Stromal cell of bone marrow (primary cell): ENCODE measurements at places on chromosomes 3 and 15.

DNA sequence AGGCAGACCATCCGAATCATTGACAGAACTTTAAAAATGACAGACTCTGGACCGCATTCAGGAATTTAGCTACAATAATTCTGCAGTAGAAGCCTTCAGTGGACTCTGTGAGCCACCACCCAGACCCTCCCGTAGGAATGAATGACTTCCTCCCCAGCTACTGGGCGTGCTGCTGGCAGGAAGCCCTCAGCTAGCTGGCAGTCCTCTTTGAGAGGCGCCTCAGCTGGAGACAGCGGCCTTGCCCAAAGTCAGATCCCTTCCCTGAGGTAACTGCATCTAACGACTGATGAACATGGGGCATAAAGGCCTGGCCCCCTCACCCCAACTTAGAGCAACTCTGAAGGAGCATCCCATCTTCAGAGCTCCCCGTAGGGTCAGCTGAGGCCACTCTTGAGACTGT is 25.8 kb downstream of the CRABP1 start:
- no peak for DNase-seq

GRCh38 chr15:38263996-38264395 is 11.4 kb downstream of the SPRED1 start:
- DNase-seq: no peak

DNA sequence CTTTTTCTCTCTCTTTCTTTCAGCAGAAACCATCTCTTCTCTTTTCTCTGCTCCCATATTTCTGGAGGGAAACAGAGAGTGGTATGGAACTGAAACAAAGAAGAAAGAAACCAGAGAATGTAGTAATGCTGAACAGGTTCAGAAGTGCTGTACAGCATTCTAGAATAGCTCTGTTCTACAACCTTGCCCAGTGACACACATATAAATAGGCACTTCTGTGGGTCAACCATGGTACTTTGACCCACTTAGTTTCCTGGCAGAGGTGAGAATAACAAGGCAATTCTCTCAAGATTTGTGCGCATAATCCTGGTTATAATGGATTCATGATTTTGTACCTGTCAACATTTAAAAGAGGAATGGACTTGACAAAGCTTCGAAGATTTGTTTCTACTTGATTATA is 12.3 kb downstream of the CFAP91 start:
- no peak for DNase-seq

DNA sequence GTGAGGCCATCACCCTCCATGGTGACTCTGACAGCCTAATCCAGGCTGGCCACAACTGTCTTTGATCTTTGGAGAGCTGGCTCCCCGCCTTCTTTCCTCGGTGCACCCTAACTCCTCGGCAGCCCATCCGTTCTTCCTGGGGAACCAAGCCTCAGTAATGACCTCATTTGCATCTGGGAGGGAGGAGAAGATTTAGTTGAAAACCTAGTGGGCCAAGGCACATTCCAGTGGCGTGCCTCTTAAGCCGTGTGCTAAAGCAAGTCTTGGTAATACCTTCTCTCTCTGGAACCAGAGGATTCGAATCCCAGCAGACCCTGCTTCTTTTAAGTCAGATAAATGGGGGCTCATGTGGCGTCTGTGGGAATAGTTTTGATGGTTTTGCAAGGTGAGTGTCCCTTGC is 233.1 kb downstream of the EBLN2 start:
- no peak for DNase-seq

DNA sequence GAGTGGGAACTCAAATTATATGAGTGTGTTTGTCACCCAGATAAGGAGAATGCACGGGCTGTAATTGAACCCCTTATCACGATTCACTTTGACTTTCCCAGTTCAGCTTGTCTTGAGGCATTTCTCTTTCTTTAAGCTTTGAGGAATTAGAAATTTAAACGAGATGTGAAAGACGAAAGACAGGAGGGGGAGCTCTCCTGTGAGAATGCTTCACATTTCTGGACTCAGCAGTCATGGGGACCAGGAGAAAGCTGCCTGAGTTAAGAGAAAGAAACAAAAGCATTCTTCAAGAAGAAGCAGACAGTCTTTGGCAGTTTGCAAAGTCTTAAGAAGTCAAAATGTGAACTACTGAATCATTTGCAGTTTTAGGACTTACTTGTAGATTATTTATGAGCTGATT is 205.6 kb downstream of the NECTIN3 start:
- peak; percentile 33 for DNase-seq

DNA sequence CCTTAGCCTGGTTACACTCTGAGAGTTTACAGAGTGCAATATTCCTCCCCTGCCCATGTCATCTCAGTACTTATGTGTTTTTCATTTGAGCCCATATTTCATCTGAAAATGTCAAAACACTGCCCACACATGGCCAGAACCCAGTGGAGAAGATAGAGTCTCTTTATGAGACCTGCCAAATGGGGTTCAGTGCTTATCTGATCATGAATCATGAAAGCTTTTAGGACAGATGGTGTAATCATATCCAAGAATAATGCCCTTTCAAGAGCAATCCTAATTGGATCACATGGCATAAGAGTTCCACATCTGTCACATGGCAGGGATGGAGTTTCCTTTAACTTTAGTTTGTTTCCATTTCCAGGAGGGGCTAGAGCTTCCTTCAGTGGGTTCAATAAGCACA is 77.2 kb upstream of the AGBL1 start:
- DNase-seq: no peak

DNA sequence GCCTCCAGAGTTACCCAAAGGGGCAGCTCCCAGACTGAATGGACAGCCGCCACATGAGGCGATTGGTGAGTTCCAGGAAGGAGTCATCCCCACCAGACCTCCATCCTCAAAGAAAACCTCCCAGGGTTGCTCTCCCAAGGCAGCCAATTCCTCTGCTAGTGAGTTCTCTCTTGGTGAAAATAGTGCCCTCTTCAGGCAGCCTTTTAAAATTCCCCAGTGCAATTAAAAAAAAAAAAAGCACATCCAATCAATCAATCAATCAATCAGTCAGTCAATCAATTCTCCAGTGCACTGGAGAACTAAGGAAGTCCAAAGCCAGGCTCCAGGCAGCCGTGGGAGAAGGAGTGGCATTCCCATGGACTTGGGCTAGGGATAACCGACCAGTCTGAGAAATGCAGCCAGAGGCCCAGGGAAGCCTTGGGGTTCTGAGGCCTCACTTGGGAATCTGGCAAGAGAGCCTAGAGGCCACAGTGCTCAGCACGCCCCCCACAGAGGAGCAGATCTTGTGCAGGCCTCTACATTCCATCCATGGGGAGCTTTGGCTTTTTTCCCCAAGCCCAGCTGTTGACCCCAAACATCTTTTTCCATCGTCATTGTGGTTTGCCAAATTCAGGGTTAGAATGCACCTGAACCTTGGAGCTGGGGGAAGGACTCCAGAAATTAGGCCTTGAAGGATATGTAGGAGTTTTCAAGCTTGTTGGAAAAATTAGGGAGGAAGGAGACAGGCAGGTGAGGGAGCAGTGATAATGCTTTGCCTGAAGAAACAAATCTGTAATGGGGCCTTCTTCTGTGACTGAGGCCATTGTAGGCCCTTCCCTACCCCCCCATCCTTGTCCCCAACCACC is 4.8 kb downstream of the PAQR5 start:
- no peak for DNase-seq

- DNase-seq: peak; percentile 49
These were observed 74.3 kb upstream of the STAC start for GRCh38 chr3:36305929-36306520.

DNA sequence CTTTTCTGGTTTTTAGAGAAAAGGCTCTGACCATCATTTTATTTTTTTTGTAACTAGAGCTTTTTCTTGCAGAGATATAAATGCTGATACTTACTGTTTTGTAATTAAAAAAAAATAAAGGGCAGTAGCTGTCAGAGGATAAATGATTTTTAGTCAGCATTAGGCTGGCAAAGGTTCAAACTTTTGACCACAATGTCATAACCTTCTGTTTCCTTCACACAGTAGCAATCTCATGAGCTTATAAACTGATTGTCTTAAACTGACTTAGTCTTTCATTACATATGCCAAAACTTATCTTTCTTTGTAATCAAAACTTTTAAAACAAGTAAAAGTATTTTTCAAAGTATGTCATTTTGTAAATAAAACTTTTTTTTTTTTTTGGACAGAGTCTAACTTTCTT is 841.9 kb downstream of the OTOL1 start:
- DNase-seq: peak; percentile 13

DNA sequence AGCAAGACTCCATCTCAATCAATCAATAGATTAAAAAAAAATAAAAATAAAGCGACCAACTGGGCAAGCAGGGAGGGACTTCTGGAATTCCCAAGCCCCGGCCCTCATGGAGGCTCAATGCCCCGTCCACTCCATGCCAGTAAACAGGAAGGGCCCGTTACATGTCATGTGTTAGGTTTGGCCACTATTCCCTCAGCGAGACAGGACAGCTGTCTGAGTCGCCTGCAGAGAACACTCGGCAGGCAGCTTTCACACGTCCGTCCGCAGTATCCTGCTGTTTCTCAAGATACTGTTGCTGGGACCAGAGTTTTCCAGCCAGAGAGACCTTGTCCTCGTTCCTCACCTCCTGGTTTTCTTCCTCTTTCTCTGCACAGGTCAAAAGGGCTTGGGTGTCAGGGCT is 18.0 kb downstream of the TMEM44 start:
- no peak for DNase-seq

GRCh38 chr3:106086636-106087035 is 217.8 kb upstream of the CBLB start:
- DNase-seq: no peak

DNA sequence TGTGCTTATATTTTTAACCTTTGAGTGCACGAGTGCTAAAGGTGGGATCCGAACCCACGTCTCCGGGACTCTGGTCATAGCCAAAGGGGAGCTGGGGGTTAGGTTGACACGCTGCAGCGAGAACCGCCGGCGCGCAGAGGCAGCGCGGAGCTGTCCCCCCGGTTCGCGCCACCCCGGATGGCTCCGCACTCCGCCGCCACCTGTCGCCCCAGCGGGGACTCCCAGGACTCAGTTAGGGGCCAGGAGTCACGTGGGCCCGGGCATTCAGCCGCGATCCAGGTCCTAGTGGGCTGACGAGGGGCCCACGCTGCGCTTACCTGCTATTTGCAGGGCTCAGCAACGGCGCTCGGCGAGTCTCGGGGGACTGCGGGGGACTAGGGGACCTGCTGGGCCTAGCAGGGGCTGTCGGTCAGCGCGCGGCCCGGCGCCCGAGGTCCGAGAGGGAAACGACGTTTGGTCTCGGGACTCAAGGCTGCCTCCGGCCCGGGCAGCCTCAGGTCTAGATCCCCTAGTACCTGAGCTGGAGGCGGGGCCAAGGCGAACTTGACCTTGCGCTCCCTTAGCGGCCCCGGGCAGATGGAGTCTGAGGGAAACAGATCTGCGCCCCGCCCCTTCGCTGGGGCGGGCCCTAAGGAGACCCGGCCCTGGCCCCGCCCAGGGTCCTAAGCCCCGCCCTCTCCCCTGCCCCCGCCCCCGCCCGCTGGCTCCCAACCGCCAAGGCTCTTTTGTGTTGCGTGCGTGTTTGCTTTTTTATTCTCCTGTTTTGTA is at the start of gene NMNAT3:
Gene NMNAT3 (minus strand): TSS at position 585 of the 768 bp plus-strand sequence. CDS start 50,248 bp downstream, outside the sequence.
- DNase-seq: peak; percentile 2

- no peak for DNase-seq
These were observed 20.0 kb upstream of the RBP1 start for GRCh38 chr3:139559541-139559940.

DNA sequence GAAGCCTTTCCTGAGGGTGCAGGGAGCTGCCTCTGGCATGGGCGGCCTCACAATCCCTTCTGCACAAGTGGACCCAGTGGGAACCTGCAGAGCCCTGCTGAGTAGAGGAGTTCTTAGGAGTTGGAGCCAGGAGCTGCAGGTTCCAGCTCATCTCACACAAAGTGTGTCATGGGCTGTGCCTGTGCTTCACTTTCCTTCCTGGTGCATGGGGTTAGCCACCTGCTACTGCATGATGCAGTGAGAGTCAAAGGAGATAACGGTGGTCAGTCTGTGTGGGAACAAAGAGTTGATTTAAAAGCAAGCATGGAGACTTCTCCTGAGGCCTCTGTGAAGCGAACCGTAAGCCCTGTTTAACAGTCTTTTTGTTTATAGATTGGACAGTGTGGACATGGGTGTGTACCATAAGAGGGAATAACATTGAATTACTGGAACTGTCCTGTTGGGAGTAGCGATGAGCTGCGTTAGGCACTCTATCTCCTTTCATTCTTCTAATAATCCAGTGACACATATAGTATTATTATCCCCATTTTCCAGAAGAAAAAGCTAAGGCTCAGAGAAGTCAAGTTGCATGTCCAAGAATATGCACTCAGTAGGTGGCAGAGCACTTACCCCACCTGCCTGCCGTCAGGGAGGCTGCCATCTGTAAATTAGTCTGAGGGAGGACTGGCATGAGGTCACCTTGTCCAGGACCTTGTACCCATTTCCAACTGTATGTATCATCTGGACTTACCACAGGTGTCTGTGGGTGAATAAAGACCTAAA is 68.7 kb upstream of the PRR23C start:
- DNase-seq: no peak

DNA sequence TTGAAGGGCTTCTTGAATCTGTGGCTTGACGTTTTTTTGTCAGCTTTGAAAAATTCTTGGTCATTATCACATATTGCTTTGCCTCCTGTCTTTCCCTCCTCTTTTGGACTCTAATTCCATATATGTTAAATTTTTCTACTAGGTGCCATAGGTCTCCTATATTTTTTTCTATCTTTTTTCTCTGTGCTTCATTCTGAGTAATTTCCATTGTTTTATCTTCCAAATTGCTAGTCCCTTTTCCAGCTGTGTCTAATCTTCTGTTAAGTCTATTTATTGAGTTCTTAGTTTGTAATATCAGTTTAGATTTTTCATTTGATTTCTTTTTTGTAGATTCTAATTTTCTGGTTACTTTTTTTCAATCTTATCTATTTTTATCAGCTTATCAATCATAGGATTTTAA is 53.7 kb downstream of the CHST2 start:
- no peak for DNase-seq

- peak; percentile 21 for DNase-seq
These were observed 36.5 kb upstream of the ZMAT3 start for GRCh38 chr3:179108086-179108485.

GRCh38 chr15:49458145-49458544 is 35.1 kb downstream of the FGF7 start:
- DNase-seq: no peak

DNA sequence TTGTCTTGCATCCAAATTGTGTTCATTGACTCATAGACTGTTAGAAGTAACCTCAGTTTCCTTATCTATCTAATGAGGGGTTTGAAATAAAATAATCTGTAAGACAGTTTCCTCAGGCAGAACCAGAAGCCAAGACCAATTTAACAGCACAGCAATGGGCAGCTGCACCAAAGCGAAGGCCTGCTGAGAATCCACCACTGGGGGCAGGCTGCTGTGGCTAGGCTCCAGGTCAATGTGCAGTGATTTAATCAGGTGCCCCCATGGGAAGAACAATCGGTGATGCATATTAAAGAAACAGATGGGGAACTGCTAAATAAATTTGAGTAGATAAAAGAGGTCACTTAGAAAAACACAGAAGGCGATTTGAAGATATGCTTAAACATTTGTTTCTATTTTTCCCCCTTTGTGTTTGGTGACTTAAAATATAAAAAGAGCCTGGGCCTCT is 28.0 kb upstream of the TMOD3 start:
- no peak for DNase-seq
